ENCODE measurements at places on chromosomes 5 and 9.

DNA sequence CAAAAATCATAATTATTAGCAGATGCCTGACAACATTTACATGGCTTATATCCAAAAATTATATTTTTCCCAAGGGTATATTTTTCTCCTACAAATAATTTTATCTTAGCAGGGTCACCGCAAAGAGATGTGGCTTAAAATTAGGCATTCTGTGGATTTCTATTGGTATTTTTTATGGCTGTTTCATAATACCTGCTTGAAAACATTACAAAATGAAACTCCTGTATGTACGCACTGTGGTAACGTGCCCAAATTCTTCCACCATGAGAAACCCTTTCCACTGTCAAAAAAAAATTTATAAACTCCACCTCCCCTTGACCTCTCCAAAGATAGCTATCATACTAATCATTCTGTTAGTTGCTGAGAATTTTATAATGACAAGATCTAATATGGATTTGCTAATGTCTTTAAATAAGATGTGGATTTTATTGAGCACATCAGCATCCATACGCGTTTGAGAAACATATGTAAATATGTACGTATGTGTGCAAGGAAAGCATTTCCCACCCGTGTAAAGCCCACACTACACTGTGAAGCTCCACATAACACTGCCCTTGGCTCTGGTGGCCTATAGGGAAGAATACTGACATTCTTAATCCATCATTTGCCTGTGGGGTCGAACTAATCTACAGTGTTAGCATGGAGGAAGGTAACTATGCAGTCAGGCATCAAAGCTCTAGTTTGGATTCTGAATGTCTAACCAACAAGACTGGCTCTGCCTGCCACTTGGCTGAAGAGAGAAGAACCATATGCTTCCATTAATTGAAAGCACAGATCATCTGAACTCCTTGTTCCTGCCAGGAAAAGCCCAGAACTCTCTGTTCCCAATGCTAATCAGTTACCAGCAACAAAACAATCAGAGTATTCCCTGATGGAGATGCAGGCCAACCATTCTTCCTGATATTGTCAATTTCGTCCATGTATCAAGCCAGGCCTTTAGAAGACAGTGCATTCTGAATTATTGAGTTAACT is 244.7 kb downstream of the SPOCK1 start:
- no peak for DNase-seq

GRCh38 chr9:131622523-131622922 is 77.2 kb downstream of the PRRT1B start:
- no peak for DNase-seq

GRCh38 chr5:67790390-67790789 is 425.2 kb upstream of the PIK3R1 start:
- DNase-seq, result no peak

DNA sequence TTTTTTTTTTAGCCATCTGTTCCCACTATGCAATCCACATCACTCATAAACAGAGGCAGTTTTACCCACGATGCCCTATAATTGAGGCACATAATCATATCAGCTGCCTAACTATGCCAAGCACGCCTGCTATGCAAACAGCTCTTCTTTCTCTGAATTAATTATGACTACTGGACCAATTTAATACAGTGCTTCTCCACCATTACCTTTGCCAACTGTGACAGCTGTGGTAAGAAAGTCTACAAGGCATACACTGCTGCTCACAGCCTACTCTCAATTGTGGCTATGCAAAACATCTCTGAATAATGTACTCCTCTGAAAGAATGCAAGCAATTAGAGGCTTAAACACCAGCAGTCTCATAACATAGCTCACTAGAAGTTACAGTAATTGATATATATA is 97.1 kb downstream of the DTWD2 start:
- no peak for DNase-seq

DNA sequence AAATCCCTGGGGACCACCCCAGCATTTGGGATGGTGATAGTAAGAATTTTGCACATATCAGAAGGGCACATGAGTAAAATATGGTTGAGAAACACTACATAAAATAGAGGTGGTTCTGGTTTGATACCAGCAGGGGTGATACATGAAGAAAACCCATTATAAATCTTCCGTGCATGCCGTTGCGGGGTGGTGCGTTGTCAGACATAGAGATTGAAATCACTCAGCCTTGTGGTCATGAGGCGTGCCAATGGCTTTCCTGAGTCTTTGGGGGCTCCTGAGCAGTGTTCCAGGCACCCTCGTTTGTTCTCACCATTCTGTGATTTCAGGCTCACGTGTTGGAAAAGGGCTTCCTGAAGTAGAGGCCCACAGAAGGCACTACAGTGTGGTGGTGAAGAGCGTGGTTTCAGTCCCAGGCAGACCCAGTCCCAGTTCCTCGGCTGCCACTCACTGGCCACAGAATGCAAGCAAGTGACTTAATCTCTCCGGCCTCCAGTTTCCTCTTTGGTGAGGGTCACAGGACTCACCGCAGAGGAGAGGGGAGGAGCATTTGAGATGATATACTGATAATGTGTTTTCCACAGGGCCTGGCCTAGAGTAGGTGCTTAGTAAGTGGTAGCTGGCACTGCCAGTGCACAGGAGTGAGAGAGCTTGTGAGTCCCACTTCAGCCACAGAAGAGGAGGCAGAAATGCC is 20.5 kb upstream of the GLRX start:
- DNase-seq, result peak; percentile 47

DNA sequence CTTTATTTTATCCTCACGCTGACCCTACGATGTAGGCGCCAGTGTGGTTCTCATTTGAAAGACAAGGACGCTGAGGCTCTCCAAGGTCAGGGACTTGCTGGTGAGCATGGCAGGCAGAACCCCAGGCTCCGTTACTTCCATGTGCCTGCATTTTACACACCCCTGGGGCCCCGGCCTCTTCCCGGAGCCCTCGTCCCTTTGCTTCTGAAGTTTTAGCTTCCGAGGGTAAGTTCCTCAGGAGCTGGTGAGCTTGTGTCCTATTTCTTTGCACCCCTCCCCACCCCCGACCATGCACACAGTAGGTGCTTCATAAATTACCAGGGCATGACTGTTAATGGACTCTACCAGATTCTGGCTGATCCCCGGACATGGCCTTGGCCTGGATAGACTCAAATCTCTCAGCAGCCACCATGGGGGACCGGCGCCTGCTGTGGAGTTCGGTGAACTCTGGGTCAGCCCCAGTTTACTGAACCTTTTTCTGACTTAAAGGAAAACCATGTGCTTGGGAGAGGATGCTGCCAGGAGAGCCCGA is 59.3 kb upstream of the RNU6ATAC start:
- DNase-seq, result no peak

GRCh38 chr9:89160806-89161205 is 17.8 kb downstream of the SHC3 start:
- no peak for DNase-seq

DNA sequence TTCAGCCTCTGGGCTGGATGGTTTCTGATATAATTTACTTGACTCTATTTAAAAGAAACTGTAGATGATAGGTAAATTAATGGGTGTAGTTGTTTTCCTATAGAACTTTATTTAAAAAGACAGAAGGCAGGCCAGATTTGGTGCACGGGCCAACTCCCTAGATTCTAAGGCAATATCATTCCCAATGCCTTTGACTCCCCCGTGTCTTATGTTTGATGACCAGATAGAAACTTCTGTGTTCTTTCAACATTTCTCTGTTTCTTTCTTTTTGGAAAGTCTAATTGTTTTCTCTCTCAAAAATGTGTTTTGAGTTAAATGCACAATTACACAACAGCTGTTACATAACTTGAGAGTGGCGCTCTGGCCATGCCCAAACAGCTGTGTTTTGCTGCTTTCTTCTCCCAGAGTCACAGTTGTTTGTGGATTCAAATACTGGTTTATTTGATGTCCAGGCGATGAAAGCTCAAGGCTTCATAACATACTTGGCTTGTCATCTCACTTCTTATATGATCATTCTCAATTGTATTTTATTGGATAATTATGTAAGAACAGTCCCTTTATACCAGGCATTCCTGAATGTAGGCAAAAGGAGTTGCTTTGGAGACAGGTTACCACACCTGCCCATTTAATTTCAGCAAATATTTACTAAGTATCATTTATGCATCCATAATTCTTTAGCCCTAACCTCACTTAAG is 1.7 kb upstream of the ALDH1A1 start:
- no peak for DNase-seq

DNA sequence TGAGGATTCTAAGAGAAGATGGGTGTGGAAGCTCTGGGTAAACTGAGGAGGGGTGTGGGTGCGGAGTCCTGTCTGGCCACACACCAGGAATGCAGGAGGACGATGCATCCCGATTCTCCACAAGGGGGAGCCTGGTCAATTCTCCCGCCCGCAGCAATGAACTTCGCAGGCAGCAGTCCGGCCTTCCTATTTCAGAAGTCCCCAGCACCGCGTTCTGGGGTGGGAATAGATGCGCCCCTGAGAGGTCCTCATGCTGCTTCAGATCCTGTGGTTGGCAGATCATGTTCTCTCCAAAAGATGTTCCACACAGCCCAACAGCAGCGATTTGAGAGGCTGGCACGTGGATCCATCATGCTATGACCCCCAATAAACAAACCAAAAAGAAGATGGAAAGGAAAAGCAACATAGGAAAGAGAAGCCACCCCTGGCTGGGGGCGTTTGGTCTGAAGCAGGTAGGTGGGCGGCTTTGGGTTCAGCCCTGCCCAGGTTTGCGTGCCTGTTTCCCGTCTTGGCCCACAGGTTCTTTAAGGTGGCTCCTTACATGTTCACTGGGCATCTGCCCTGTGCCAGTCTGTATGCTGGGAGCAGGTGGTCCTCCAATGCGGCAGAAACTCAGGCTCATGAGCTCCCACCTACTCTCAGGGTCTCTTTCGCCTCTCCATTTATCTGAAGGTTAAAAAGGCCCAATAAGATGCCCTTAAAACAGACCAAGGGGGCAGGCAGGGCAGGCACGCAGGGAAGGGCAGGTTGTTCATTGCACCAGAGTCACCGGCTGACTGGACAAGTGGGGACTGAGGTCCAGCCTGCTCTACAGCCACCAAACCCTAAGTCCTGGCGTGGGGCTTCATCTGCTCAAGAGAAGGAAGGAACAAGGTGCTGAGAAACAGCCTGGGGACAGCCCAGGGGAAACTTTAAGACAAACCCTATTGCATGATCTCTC is 171.6 kb downstream of the PAX5 start:
- no peak for DNase-seq

- DNase-seq, result no peak
Measured at GRCh38 chr5:111719773-111720172, 37.2 kb downstream of the NREP start.

All from activated CD4-positive, alpha-beta T cell treated with anti-CD3 and anti-CD28 coated beads, Interleukin-2, amount 50 U/mL, for 1 hour (primary cell).